ENCODE measurements at places on chromosomes 6 and 20. TPM values are rescaled to one million over a fixed set of nuclear protein-coding genes. Genes with fewer than 3 reads are reported as not detected.

The HAO1 gene
- 17.8 TPM for total RNA-seq

The HLA-DOB gene
- not detected for total RNA-seq

The CENPW gene
- total RNA-seq, result 0.67 TPM

The WDR27 gene
- total RNA-seq, result 20.1 TPM

The RAET1G gene
- total RNA-seq, result not detected

The APOBEC2 gene
- total RNA-seq, result not detected

The ABHD16B gene
- total RNA-seq, result not detected

The UFL1 gene
- 18.6 TPM for total RNA-seq

The SSTR4 gene
- total RNA-seq, result not detected

The CAP2 gene
- 1.2 TPM for total RNA-seq

The OR2H1 gene
- not detected for total RNA-seq

The UST gene
- total RNA-seq, result 1.1 TPM

The CYP39A1 gene
- 10.8 TPM for total RNA-seq

The TRDN gene
- total RNA-seq, result 0.08 TPM

The CRISP3 gene
- 0.08 TPM for total RNA-seq

The SLC35B3 gene
- total RNA-seq, result 11.8 TPM

The NKAPL gene
- total RNA-seq, result 0.56 TPM

The FOXF2 gene
- total RNA-seq, result 0.05 TPM

The CCND3 gene
- 24.8 TPM for total RNA-seq

The ZBP1 gene
- 0.14 TPM for total RNA-seq

The ARMH2 gene
- total RNA-seq, result not detected

The OOEP gene
- total RNA-seq, result not detected

The HTR1E gene
- total RNA-seq, result not detected

The MMP24 gene
- total RNA-seq, result 0.75 TPM

The ATXN1 gene
- total RNA-seq, result 29.7 TPM

The PRSS16 gene
- not detected for total RNA-seq

The SIRPB1 gene
- 2.0 TPM for total RNA-seq

The FAM217A gene
- total RNA-seq, result not detected

The OR12D3 gene
- not detected for total RNA-seq

The ELOVL4 gene
- total RNA-seq, result 2.1 TPM

The ADAM33 gene
- 1.2 TPM for total RNA-seq

The RSPO3 gene
- 1.4 TPM for total RNA-seq
